ENCODE measurements at places on chromosomes 7 and 10. TPM values are rescaled to one million over a fixed set of nuclear protein-coding genes. Genes with fewer than 3 reads are reported as not detected.

Gene TAS2R41
- total RNA-seq: 1.0 TPM

Gene FRMPD2
- 0.46 TPM for total RNA-seq

Gene SH2D4B
- total RNA-seq: 0.22 TPM

Gene VIM
- total RNA-seq: 891 TPM

Gene PIK3CG
- total RNA-seq: 0.14 TPM

Gene SPDYE6
- total RNA-seq: 0.38 TPM

Gene CYP2E1
- total RNA-seq: 0.48 TPM

GRCh38 chr7:39733881-39734632 lies 110.7 kb downstream of the RALA start:
- ATAC-seq: no peak

DNA sequence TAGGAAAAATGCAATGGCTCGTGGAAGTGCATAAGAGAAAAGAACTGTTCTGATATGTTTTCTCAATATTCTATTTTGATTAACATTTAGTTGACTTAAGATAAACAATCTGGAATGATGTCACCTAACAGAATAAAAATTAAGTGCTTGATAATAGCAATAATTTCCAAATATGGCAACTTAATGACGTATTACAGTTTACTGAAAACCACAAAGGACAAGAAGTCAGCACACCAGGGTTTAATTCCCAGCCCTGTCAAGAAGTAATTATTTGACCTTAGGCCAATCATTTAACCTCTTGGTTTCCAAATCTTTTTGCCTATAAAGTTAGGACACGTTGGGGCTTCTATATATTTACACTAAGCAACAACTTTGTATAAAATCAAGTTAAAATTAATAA lies 95.7 kb downstream of the CABCOCO1 start:
- ATAC-seq: no peak

GRCh38 chr10:117609095-117609795 lies 66.7 kb downstream of the EMX2 start:
- ATAC-seq: peak; percentile 76

GRCh38 chr7:48025624-48026023 lies 3.3 kb downstream of the SUN3 start:
- no peak for ATAC-seq

- no peak for ATAC-seq
These were observed 11.4 kb downstream of the ABCC2 start for GRCh38 chr10:99793819-99794218.

- ATAC-seq: peak; percentile 61
These were observed 230.9 kb downstream of the CREB5 start for GRCh38 chr7:28643188-28643569.

DNA sequence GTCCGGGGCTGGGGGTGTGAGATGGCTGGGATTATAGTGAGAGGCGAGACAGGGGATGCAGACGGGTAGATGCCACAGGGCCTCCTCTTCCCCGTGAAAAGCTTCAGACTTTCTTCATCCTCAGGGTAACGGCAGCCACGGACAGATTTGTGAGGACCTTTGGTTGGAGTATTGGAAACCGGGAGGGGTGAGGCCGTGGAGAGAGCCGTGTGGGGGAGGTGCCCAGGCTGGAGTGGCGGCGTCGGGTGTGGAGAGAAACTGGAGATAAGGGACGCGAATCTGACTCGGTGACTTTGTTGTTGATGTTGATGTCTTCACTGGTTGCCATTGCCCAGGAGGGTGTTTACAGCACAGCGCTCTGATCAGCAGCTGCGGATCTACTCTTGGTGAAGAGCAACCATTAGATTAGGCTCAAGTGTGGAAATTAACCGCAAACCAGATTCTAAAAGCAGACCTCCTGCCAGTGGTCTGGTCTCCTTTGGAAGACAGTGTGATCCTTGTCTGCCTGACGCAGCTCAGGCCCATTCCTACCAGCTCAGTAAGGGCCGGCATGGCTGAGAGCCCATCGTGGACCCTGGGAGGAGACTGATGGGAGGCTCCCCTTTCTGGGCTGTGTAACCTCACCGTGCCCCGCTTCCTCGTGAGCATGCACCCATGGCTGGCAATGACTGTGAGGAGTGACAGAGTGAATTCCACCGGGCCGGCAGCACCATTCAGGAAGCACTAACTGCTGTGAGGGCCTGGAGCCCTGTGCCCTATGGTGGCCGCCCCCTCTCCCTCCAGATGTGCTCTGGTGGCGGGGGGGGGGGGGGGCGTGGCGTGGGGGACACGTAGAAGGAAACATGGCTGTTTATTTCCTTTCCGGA lies 90.3 kb downstream of the INPP5A start:
- peak; percentile 48 for ATAC-seq

- ATAC-seq: no peak
These were observed 9.0 kb upstream of the VSIR start for GRCh38 chr10:71782221-71782916.
